ENCODE measurements at places on chromosomes 7 and 10. TPM values are rescaled to one million over a fixed set of nuclear protein-coding genes. Genes with fewer than 3 reads are reported as not detected.

DNA sequence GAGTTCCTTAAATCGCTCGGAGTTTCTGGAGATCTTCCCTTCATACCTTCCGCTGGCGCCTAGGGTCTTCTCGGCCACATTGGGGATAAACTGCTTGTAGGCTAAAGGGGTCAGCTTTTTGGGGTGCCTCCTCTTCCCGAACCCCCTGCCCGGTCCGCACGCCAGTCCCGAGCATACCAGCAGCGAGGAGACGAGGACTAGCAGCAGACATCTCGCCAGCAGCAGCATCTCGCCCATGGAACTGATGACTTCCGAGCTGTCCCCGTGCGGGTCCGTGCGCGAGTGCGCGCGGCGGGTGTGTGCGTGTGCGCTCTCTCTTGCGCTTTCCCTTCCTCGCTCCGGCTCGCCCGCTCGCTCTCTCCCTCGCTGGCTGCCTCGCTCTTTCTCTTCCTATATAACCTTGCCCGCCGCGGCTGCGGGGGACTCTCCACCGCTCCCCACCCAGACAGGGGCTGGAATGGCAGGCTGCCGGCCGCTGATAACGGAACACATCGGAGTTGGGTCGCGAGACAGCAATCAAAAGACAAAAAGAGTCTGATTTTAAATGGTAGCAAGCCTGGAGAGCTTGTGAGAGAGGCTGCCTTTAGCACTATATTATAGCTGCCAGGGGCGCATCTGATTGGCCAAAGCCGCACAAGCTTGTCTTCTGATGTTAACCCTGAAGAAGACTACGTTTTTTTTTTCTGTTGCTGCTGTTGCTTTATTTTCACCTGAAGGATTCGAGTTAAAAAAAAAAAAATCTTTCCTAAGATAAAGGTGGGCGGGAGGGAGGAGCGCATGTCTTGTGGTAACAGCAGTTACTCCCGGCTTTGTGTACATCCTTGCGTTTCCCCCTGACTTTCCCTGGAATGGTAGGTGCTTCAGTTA, at the start of gene SHH:
Gene SHH (minus strand): TSS at position 569 of the 867 bp plus-strand sequence. CDS start 341 bp downstream, at position 228.
- no peak for DNase-seq

Gene MPP7
- 0.35 TPM for total RNA-seq

- no peak for DNase-seq
These were observed 102.6 kb downstream of the TPST1 start for GRCh38 chr7:66307591-66308215.

Gene TDRD1
- not detected for total RNA-seq

- no peak for DNase-seq
These were observed 22.2 kb downstream of the MRC1 start for GRCh38 chr10:17831341-17831740.

GRCh38 chr7:69946901-69947300, 348.6 kb downstream of the AUTS2 start:
- DNase-seq = no peak

- DNase-seq = no peak
These were observed 588.6 kb upstream of the LRRTM3 start for GRCh38 chr10:66337211-66337610.

GRCh38 chr7:102248456-102249395, 37.9 kb upstream of the SH2B2 start:
- DNase-seq = no peak

- no peak for DNase-seq
These were observed 196.4 kb upstream of the VSTM2A start for GRCh38 chr7:54345746-54346145.

GRCh38 chr7:151524331-151524730, 4.6 kb upstream of the RHEB start:
- DNase-seq = no peak

Gene TEX36
- total RNA-seq = not detected

DNA sequence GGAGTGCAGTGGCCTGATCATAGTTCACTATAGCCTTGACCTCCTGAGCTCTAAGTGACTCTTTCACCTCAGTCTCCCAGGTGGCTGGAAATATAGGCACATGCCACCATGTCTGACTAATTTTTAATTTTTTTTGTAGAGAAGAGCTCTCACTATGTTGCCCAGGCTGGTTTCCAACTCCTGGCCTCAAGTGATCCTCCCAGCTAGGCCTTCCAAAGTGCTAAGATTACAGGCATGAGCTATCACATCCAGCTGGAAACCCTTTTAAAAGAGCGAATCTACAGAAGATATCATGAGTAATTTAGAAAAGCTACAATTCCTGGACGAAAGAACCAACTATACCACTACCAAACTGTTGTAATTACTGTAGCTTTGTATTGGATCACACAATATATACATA, 394.4 kb upstream of the AUTS2 start:
- DNase-seq = no peak

GRCh38 chr7:50739744-50740435, 42.8 kb downstream of the GRB10 start:
- no peak for DNase-seq

DNA sequence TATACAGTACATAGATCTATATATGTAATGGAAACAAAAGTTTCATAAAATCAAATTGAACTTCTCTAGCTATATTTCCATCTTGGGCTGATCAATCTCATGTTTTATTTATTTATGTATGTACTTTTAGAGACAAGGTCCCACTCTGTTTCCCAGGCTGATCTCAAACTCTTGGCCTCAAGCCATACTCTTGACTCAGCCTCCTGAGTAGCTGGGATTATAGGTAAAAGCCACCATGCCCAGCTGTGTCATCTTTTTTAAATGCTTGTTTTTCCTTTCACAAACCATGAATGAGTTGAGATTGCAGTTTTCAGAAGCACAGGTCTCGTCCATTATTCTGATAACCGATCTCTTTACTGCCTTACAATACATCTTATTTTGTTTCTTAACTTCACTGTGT, 400.9 kb downstream of the KCNMA1 start:
- DNase-seq = no peak

DNA sequence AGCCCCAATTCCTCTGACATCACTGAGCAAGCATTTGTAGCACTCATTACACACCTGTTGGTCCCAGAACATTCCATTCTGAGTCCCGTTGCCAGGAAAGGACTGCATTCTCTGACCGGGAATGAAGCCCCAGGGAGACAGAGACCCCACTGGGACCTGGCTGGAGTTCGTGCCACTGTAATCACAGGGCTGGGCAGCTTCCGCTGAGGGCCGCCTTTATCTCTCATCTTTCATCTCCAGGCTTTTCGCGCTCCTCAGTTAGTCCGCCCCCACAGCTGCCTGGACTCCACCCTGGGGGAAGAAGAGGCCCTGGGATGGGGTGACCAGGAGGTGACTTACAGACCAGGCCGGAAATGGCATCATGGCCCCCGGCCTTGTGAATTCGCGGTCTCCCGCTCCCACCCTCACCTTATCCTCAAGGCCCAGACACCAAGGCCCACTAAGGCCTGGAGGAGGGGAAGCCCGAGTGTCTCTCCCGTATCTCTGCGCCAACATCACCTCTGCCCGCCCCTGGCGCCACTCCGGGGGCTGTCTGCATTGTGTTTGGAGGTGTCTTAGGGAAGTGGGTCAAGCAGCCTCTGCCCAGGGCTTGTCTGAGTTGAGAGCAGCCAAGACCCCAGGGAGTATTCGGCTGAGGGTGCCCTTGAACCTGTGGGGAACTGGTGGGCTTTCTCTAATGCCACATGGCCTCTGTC, 75.4 kb downstream of the PROSER2 start:
- DNase-seq = no peak

DNA sequence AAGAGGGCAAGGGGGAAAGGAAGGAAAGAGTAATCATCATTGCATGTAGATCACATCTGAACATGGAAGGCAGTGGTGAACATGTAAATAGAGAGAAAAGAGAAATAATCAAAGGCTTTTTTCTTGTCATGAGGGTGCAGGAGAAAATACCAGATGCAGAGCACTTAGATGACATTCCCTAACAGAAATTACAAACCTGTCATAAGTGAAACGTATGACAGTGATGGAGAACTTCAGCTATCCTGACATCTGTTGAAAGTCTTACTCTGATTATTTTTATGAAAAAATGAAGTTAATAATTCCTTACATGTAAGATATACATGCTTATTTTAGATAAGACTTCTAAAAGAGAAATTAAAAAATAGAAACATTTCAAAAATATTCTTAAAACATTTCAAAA, 54.7 kb downstream of the BRAF start:
- no peak for DNase-seq

- DNase-seq = no peak
These were observed 10.4 kb downstream of the GPRIN2 start for GRCh38 chr10:46545861-46546590.

GRCh38 chr10:131214521-131215244, 96.8 kb downstream of the TCERG1L start:
- DNase-seq = no peak

DNA sequence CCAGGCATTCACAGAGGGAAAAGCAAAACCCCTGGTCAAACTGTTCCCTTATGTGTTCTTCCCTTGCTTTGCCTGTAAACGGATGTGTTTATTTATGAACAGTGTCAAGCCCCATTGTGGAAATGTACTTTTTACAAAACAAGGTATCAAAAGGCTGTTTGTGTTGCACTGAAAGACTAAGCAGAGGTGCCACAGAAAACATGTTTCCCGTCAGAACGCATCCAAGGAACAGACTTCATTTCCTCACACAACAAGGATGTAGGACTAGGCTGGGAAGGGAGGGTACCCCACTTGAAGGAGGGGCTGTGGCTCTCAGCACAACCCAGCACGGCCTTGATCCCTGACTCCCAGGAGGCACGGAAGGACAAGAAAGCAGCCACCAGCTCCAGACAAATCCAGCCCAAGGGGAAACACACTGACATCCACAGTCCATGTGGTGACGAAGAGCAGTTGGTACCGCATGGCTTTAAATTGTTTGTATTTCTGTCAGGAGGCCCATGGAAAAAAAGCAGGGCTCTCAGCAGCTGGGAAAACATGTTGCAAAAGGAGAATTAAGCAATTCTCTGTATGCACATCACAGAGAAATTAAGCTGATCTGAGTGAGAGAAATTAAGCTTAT, 85.6 kb downstream of the RNF216 start:
- no peak for DNase-seq

Gene ADRA2A
- total RNA-seq = 0.48 TPM

- DNase-seq = no peak
These were observed 63.5 kb upstream of the PRSS58 start for GRCh38 chr7:142321391-142321790.

GRCh38 chr10:114402871-114403540, 1.3 kb downstream of the AFAP1L2 start:
- DNase-seq = no peak

GRCh38 chr10:42979721-42980467, 97.0 kb upstream of the RET start:
- DNase-seq = no peak

GRCh38 chr10:125159486-125159931, 854 bp downstream of the CTBP2 start:
- no peak for DNase-seq

DNA sequence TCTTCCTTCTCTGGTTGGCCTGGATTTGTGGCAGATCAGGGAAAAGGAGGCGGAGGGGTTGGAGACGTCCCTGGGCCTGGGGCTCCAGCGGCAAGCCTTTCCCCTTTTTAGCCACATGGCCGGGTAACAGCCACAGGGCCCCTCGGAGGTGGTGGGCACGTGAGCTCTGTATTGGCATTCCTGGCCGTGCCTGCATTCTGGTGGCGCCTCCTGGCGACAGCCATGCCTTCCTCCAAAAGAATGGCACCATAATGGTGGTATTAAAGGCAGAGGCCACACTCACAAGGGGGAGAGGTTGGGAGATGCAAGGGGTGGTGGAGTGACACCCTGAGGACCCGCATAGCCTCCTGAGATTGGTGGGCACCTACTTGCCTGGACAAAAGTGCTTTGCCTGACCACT, 3.0 kb upstream of the AQP1 start:
- DNase-seq = no peak

Gene SEMA4G
- total RNA-seq = 6.9 TPM

DNA sequence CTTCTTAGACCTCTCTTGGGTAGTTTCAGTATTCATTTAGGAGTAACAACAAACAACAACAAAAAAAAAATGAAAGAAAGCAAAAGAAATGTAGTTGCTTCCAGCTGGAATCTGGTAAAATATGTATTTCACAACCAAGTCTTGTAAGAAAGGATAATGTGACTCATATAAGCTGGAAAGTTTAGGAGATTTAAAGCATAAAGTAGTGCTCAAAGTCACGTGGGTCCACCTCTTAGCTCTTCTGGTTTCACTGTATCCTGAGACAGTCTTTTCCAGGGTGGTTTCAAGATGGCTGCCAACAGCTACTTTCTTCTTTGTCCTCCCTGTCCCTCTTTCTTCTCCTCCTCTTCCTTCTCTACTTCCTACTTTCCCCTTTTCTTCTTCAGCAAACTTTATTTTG, 69.5 kb upstream of the CDK13 start:
- DNase-seq = no peak

DNA sequence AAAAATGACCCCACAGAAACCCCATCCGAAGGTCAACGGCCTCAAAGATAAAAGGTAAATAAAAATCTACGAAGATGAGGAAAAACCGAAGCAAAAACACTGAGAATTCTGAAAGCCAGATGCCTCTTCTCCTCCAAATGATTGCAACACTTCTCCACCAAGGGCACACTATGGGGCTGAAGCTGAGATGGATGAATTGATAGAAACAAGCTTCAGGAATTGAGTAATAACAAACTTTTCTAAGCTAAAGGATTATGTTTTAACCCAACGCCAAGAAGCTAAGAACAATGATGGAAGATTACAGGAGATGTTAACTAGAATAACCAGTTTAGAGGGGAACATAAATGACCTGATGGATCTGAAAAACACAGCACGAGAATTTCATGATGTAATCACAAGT, 127.8 kb downstream of the MACC1 start:
- DNase-seq = no peak

GRCh38 chr10:84237199-84238051, 3.9 kb downstream of the LRIT1 start:
- DNase-seq = no peak

DNA sequence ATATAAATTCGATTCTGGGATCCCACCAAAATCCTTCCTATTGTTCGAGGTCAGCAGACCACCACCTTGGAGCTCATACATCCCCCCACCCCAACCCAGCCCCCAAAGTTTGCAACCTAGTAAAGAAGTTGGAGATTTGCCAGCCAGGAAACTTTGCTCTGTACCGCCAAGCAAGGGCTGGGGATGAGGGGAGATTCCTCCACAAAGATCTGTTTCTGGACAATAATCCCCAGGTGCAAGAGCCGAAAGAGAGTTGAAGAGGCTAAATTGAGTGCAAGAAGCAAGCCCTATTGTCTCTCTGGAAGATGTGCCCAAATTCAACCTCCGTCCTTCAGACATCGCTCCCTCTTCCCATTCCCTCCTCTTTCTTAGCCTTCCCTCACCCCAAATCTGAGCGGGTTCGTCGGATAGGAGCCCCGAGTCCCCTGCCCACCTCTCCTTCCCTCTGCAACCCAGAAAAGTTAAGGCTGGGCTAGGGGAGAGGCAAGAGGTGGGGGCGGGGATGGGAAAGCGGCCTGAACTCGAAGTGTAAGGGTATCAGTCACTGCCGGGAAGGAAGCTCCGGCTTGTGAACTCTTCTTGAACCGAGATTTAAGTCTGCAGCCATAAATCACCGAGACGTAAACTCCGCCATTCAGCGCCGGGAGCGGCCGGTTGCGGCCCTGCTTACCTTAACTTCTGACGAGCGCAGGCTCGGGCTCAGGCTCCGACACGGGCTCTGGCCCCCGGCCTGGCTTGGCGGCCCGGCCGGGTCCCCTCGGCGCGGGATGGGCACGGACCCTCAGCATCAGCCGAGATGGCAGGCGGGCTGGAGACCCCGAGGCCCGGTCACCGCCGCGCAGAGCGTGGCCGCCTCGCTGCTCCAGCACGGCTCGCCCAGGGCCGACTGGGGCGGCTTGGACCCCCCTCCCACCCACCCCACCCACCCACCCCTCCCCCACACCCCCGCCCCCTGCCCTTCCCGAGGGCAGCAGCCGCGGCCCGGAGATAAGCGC, 10.8 kb upstream of the HOXA2 start:
- DNase-seq = no peak

Measured in glomerular endothelial cell (primary cell).